ENCODE measurements at places on chromosomes 6 and 20. TPM values are rescaled to one million over a fixed set of nuclear protein-coding genes. Genes with fewer than 3 reads are reported as not detected.

The ETV7 gene
- 0.21 TPM for total RNA-seq

The BYSL gene
- total RNA-seq: 43.9 TPM

The SEMG1 gene
- 4.5 TPM for total RNA-seq

The SAMD5 gene
- 0.08 TPM for total RNA-seq

The PERP gene
- total RNA-seq: 26.7 TPM

- DNase-seq: no peak
Observed at GRCh38 chr20:32893263-32894025, 34.7 kb downstream of the EFCAB8 start.

DNA sequence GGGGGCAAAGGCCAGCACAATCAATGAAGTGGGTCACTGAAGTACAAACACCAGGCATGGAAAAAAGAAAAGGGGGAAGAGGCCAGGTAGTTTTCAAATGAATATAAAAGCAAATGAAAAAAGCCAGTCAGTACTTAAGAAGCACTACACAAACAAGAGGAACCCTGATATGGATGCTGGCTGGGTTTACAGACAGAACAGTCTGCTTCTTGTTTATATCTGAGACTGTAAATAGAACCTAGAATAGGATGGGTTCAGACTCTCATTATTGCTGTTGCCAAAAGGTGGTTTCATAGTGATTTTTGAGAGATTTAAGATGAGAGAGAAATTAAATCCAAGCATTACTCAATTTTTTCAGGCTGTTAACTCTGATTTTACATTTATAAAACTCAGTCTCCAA lies 24.1 kb downstream of the USP45 start:
- no peak for DNase-seq

DNA sequence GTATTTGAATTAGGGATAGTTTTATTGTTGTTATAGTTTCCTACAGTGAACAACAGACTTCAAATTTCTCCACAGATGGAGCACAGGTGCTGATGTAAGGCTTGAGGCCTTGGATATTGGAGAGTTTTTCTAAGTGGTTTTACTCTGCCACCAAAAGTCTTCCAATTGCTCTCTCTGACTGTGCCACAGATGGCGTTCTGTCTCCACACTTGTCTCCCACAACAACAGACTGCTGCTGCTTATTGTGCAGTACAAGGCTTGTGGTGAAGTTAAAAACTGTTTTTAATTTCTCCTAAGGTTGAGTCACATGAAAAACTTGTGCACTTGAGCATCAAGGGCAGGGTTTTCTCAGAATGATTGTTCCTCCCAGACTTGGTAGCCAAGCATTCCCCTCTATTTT lies 460.9 kb upstream of the KHDRBS2 start:
- DNase-seq: no peak

DNA sequence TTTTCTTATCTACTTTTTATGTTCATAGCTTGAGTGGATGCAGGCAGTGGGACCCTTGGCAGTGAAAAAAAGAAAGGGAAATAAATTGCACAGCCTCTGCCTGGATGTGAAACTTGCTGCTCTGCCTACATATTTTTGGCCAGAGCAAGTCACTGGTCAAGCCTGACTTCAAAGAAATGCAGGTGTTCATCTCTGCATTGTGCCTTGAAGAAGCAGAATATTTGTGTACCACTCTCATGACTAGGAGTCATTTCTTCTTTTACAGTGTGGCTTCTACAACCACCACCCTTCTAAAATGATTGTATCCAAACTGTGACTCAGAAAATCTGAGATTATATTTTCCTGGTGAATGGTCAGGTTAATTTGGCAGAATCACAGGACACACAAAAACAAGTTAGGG lies 2.5 kb upstream of the KATNA1 start:
- no peak for DNase-seq

DNA sequence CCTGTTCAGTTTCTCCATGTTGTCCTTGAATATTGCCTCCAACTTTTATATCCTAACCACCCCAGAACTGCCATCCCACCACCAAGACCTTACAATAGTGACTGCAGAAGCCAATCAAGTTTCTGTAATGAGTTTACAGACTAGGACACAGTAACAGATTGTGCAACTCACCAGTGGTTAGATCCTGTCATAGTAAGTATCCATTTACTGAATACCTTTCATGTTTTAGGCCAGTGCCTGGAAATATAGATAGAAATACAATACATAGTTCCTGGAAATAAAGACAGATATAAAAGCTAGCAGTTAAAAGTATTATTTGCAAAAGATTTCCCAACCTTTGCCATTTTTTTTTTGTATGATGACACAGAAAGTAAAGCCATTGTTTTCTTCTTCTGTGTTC lies 471.8 kb upstream of the BTBD3 start:
- DNase-seq: no peak

Data from H1 (cell line).